ENCODE measurements at places on chromosomes 16 and 17. TPM values are rescaled to one million over a fixed set of nuclear protein-coding genes. Genes with fewer than 3 reads are reported as not detected.

Gene DHODH
- 2.0 TPM for total RNA-seq

Gene SGSH
- total RNA-seq, result 18.3 TPM

Gene ULK2
- 46.0 TPM for total RNA-seq

Gene ATP1B2
- total RNA-seq, result not detected

Measured in mammary epithelial cell (primary cell).